Breast epithelium (tissue), 4 donors: ENCODE measurements at places on chromosomes 2 and 18.
A peak's percentile ranks its signal among the peaks of the same experiment; 100 is the strongest.

GRCh38 chr2:204060841-204061240 is 124.3 kb downstream of the ICOS start:
- no peak overlapping the region for H3K4me3 ChIP-seq
- H3K27ac ChIP-seq, result no peak overlapping the region
- no peaks in the 10 kb centered on the region for H3K4me1 ChIP-seq
- H3K36me3 ChIP-seq, result no peaks in the 10 kb centered on the region
- no peaks in the 10 kb centered on the region for H3K27me3 ChIP-seq

- no peaks in the 10 kb centered on the region for H3K36me3 ChIP-seq
- no peaks in the 10 kb centered on the region for H3K27me3 ChIP-seq
- DNase-seq, result no peak
- H3K27ac ChIP-seq, result no peak overlapping the region
These were observed 114.6 kb upstream of the CDCA7 start for GRCh38 chr2:173240083-173240482.

DNA sequence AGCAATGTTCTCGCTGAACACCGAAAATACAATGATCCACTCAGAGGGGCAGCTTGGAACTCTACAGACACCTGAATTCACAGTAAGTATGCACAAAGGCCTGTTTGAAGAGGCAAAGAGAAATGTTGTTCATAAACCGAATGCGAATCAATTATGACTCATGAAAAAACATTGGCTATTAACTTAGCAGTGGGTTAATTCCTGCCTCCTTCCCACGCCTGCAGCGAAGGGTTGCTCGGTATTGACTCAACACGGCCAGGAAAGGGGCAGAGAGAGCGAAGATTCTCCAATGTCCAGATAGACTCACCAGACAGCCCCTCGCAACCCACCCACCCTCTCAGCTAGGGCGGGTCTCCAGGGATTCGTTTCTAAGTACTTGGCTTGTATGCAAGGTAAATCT is 9.4 kb downstream of the CRACDL start:
- DNase-seq, result no peak
- H3K27me3 ChIP-seq, result no peaks in the 10 kb centered on the region
- H3K27ac ChIP-seq, result no peak overlapping the region
- no peak overlapping the region for H3K4me3 ChIP-seq
- H3K4me1 ChIP-seq, result no peaks in the 10 kb centered on the region

- H3K27ac ChIP-seq, result no peak overlapping the region
- no peaks in the 10 kb centered on the region for H3K4me1 ChIP-seq
- no peak overlapping the region for H3K4me3 ChIP-seq
- no peak for DNase-seq
- no peaks in the 10 kb centered on the region for H3K27me3 ChIP-seq
These were observed 61.0 kb downstream of the LPIN1 start for GRCh38 chr2:11807156-11808015.

DNA sequence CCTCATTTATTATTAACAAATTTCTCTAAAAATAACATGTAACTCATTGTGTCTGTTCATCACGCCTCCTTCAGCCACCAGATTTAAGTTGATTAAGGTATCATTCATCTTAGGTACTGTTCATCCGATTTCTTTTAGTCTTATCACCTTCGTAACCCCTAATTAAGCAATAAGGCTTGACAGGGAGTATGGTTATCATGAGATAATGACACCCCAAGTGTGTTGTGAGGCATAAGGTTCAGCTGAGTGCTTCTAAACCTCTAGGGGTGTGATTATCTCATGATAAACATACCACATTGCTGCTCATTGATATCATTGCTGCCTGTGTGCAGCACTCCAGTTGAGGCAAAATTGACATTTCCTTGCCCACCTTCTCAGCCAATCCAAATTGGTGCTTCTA is 158.9 kb upstream of the BOD1L2 start:
- no peaks in the 10 kb centered on the region for H3K4me1 ChIP-seq
- no peak for DNase-seq
- no peaks in the 10 kb centered on the region for H3K36me3 ChIP-seq
- H3K4me3 ChIP-seq, result no peak overlapping the region
- no peak overlapping the region for H3K27ac ChIP-seq

DNA sequence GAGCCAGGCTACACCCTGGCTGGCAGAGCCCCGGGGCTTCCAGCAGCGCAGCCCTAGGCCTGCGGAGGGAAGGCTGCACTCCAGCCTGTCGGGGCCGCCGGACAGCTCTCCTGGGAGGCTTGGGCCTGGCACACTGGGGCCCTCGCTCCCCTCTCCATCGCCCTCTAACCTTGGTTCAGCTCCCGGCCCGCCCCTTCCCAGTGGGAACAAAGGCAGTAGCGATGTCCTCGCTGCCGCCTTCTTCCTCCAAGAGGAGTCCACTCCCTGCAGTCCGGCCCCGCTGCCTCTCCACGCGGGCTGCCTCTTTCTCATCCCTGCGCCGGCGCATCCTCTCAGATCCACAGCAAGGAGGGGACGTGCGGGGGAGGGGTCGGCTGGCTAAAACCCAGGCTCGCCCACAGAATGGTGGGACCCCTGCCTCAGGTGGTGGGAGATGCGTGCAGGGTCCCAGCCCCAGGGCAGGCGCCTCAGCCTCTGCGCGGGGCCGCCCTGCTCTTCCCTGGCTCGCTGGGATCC is 138.1 kb downstream of the TWIST2 start:
- no peaks in the 10 kb centered on the region for H3K36me3 ChIP-seq
- H3K27ac ChIP-seq, result no peak overlapping the region
- no peaks in the 10 kb centered on the region for H3K4me1 ChIP-seq
- no peaks in the 10 kb centered on the region for H3K27me3 ChIP-seq
- no peak for DNase-seq

DNA sequence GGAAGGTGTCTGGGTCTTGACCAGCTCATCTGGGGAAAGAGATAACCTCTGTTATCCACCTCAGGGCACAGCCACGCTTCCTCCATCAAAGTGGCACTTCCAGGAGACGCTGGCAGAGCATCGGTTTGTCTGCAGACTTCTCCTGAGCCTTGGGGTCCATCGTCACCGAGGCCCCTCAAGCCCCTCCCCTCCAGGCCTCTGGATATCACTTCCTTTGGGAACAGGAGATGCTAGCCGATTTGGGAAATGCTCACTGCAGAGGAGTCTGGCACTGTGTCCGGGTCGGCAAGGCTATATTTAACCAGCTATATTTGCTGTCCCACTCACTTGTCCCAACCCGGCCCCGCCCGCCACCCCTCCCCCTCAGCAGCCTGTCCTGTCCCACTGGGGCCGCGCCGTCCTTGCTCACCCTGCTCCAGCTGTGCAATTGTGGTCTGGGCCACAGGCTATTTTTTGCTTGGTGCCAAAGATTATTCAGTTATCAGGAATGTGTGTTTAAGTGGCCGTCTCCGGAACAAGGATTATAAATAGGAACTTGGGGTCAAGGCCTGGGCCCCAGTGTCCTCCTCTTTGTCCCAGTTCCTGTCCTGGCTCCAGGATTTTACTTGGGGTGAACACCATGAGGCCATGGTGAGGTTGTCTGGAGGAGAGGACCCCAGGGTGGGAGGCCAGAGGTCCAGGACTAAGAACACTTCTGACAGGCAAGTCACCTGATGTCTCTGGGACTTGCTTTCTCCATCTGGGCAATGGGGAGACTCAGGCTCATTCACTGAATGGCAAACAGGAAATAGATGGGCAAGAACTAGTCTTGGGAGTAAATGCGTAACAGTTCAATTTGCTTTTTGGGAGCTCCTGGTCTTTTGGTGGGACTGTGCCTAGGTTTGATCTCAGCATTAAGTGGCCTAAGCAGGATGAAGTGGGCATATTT is 263.6 kb downstream of the DYSF start:
- no peak overlapping the region for H3K4me3 ChIP-seq
- peak overlapping the region; percentile 40 for H3K27ac ChIP-seq
- H3K27me3 ChIP-seq, result no peaks in the 10 kb centered on the region
- H3K4me1 ChIP-seq, result peaks cover 4% of the 10 kb centered on the region

DNA sequence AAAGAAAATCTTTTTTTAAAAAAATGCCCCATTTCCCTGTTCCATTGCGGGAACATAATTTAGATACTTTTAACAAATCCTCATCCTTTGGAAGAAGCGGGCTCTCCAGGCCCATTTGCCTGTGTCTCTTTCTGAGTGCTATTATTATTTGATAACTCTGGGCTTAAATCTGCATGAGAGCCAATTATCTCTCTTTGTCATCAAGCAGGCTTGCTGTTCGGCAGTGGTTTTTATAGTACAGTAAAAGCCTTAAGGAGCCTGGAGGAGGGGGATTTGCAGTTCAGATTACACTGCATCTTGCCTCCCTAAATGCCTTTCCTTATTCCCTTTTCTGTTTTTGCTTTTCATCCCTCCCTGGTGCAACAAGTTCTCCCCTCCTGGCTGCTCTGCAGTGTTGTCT is 50.6 kb downstream of the CELF4 start:
- no peaks in the 10 kb centered on the region for H3K36me3 ChIP-seq
- no peaks in the 10 kb centered on the region for H3K27me3 ChIP-seq
- no peak overlapping the region for H3K4me3 ChIP-seq
- DNase-seq, result no peak

DNA sequence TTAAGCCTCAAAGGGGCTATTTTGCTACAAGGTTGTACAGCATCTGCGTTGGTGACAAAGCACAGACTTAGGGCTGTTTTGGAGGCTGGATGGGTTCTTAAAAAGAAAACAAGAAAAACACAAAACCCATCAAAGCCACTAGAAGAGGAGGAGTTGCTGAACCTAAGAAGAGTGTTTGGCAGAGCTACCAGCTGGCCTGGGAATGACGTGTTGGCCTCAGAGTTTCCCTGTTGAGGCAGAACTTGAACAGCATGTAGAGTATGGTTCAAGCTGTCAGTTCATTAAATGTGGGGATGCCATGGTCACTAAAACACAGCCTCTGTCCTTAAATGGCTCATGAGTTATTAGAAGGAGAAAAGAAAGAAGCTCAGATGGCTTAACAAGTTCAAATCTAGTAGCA is 162.5 kb downstream of the TTC32 start:
- no peaks in the 10 kb centered on the region for H3K4me1 ChIP-seq
- H3K27me3 ChIP-seq, result no peaks in the 10 kb centered on the region

- H3K4me1 ChIP-seq, result no peaks in the 10 kb centered on the region
- DNase-seq, result peak; percentile 41
- H3K36me3 ChIP-seq, result no peaks in the 10 kb centered on the region
These were observed 20.6 kb downstream of the HTR2B start for GRCh38 chr2:231104115-231104713.

- no peaks in the 10 kb centered on the region for H3K27me3 ChIP-seq
- H3K4me1 ChIP-seq, result no peaks in the 10 kb centered on the region
- peak within 1 kb of the TSS; percentile 94 for H3K4me3 ChIP-seq
- no peaks in the 10 kb centered on the region for H3K36me3 ChIP-seq
- DNase-seq, result peak; percentile 94
- H3K27ac ChIP-seq, result peak within 1 kb of the TSS; percentile 97
These were observed at the start of gene TMEM131 for GRCh38 chr2:97995734-97996624. TSS of gene TMEM131 (minus strand) at chr2:97995948. CDS start at chr2:97995662, 286 bp downstream.

DNA sequence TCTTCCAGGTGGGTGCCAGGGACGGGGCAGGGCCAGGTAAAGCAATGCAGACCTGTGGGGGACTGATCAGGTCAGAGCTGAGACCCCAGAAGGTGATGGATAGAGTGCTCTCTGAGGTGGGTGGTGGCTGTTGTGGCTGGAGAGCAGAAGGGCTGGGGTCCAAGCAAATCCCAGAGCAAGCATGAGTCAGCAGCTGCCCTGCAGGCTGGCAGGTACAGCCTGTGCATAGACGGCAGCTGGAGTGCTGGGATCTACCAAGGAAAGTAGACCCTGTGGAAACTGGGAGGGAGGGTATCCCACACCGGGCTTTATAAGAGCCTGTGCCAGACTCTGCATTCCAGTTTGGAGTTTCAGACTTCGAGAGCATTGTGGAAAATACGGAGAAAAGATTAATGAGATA is 663 bp downstream of the TRIM54 start:
- H3K36me3 ChIP-seq, result no peaks in the 10 kb centered on the region
- H3K27ac ChIP-seq, result no peak overlapping the region
- no peak for DNase-seq
- no peaks in the 10 kb centered on the region for H3K4me1 ChIP-seq
- H3K4me3 ChIP-seq, result no peak overlapping the region

GRCh38 chr2:178807227-178808008 is at the start of gene TTN:
TSS of gene TTN (minus strand) at chr2:178807423. CDS start at chr2:178804642, 2,781 bp downstream.
- no peaks in the 10 kb centered on the region for H3K36me3 ChIP-seq
- no peak within 1 kb of the TSS for H3K4me3 ChIP-seq
- no peaks in the 10 kb centered on the region for H3K27me3 ChIP-seq

DNA sequence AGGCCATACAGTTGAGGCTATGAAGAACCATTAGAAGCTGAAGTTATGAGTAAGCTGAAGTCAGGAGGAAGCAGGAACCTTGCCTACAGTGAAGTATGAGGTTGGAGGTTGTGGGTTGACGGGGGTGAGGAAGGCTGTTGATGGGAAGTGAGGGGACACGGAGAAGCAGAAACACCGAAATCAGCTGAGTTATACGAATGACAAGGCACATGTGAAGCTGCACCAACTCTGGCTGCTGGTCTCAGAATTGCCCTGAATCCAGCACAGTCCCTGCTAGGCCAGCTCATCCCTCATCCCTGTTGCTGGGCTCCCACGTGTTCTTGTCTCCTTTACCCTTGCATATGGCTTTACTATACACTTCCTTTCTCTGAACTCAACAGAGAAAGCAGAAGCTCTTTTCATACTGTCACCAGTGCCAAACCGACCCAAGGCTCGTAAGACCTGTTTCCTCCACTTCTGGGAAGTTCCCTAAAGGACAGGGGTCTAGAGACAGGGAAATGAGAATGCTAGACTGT is 9.2 kb upstream of the TMEM247 start:
- H3K27ac ChIP-seq, result no peak overlapping the region
- no peaks in the 10 kb centered on the region for H3K27me3 ChIP-seq
- H3K4me1 ChIP-seq, result no peaks in the 10 kb centered on the region
- no peaks in the 10 kb centered on the region for H3K36me3 ChIP-seq
- no peak overlapping the region for H3K4me3 ChIP-seq
- DNase-seq, result no peak

DNA sequence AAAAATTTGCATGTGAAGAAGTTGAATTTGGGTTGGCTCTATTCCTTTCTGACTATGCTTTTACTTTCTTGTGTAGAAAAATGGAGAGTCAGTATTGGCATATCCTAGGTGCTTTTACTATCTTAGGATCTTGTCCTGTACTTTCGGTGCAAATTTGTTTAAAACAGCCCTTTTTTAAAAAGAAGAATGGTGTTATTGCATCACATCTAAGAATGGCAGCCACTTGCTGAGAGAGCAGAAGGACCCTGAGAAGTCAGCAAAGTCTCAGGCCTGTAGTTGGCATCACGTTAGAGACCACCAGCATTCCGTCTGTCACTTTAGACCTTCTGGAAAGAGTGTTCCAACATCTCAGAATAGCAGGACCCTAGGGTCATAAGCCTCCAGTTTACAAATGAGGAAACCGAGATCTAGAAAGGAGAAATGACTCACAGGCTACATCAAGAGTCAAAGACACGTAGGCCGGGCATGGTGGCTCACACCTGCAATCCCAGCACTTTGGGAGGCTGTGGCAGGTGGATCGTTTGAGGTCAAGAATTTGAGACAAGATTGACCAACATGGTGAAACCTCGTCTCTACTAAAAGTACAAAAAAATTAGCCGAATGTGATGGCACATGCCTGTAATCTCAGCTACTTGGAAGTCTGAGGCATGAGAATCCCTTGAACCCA is 42.5 kb downstream of the SPATS2L start:
- H3K4me1 ChIP-seq, result no peaks in the 10 kb centered on the region
- no peaks in the 10 kb centered on the region for H3K27me3 ChIP-seq
